ENCODE measurements at places on chromosomes 3 and 15. TPM values are rescaled to one million over a fixed set of nuclear protein-coding genes. Genes with fewer than 3 reads are reported as not detected.

DNA sequence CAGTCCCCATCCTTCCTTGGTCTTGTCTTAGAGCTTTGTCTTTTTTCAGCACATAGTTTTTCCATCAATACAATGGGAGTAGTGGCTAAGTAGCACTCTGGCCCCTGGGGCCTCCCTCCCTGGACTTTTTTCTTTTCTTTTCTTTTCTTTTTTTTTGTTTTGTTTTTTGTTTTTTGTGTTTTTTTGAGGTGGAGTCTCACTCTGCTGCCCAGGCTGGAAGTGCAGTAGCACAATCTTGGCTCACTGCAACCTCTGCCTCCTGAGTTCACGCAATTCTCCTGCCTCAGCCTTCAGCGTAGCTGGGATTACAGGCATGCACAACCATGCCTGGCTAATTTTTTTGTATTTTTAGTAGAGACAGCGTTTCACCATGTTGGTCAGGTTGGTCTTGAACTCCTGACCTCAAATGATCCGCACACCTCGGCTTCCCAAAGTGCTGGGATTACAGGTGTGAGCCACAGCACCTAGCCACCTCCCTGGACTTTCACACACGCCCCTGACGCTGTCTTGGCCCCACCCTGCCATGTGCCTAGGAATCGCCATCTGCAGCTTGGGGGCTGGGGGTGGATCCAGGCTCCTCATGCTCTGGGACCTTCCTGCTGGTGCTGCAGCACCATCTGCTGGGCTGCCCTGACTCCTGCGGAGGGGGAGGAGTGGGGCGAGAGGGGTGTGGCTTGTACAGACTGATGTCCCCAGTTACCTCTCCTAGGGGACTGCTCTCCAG lies 2.8 kb downstream of the C15orf39 start:
- DNase-seq: peak; percentile 96

Gene LSMEM2
- total RNA-seq: not detected

DNA sequence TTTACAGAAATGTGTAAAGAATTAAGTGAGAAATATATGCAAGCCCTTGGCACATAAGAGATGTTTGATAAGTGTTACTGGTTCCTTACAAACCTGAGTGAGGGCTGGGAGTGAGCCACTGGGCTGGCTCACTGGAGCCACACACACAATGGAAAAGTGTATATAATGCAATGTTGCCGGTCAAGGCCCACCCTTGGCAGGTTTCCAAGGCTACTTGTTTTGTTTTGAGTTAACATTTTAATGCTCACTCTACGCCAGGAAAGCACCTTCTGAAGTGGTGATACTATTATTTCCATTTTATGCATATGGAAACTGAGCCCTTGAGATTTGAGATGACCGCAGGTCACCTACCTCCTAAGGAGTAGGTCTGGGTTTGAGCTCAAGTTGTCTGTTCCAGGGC lies 71.8 kb upstream of the FHIT start:
- no peak for DNase-seq

- no peak for DNase-seq
Observed at GRCh38 chr3:79871656-79872055, 103.9 kb upstream of the ROBO1 start.

DNA sequence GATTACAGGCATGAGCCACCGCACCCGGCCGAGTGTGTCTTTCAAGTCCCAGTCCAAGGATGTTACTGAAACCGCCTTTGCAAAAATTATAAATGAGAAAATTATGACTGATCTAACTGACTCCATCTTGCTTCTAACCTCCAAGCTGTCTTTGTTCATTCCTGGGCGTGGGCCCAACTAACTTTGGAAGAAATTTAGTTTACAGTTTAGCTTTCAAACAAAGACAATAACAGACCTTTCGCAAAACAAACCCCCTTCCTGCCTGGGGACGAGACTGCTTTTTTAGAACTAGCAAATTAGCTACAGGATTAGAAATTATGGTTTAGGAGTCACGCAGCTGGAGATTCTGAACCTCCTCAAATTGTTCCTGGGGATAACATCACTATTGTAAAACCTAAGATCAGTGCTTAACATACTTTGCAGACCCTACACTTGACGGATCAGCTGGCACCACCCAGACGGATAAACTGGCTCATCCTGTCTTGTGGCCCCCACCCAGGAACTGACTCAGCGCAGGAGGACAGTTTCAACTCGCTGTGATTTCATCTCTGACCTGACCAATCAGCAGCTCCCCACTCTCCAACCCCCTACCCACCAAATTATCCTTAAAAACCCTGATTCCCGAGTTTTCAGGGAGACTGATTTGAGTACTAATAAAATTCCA lies 23.8 kb downstream of the NANOGP8 start:
- no peak for DNase-seq

DNA sequence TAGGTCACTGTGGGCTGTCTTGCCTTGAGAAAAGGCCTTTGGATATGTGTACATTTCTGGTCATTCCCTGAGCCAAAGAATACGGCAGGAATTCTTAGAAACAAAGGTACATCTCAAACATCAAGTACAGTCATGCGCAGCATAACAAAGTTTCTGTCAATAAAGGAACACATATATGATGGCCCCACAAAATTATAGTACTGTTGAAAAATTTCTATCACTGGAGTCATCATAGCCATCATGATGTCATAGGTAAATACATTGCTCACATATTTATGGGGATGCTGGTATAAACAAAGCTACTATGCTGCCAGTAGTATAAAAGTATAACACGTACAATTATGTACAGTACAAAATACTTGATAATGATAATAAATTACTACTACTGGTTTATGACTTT lies 38.9 kb upstream of the NECTIN3 start:
- no peak for DNase-seq

Gene NTRK3
- 3.2 TPM for total RNA-seq

DNA sequence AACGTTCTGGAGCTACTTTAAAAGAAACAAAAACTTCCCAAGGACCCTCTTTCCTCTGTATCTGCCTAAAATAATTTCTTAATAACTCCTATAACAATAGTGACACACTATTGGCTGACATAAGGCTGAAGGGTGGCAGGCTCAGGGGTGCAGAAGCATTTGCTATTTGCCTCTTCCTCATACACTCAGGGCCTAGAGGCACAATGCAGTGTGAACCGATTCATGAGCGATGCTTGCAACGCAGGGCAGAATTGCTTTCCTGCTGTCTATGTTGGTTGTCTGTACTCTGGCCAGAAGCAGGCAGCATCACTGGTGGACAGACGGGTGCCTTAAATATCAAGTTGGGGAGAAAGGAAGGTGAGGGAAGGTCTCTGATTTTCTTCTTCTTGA lies 157.4 kb downstream of the AGBL1 start:
- no peak for DNase-seq

Gene EPHA3
- 32.9 TPM for total RNA-seq

Gene LRRC2
- total RNA-seq: 32.6 TPM

Gene GCNT3
- total RNA-seq: not detected

- no peak for DNase-seq
Observed at GRCh38 chr3:81277853-81278252, 483.6 kb downstream of the GBE1 start.

- peak; percentile 53 for DNase-seq
Observed at GRCh38 chr15:91055548-91056331, 33.3 kb upstream of the VPS33B start.

DNA sequence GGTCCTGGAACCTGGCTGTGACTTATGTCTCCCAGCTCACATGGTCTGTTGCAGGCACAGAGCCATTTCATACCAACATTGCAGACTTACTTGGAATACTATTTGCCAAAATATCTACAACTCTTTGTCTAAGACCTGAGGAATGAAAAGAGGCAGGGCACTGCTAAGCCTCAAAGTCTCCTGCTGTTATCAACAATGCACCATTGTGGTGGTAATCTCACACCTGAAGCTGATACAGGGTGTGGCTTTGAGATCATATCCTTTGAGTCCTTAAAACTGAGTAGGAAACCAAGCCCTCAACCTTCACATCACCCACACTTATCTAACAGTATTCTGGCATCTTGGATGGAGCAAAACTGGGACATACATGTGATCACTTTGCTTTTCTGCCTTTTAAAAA lies 782.0 kb downstream of the EPHA3 start:
- DNase-seq: no peak

Gene CYP8B1
- total RNA-seq: not detected

Gene MORC1
- total RNA-seq: not detected

GRCh38 chr3:193945143-193945542 lies 190.8 kb upstream of the HES1 start:
- no peak for DNase-seq

Gene HTR3E
- not detected for total RNA-seq

DNA sequence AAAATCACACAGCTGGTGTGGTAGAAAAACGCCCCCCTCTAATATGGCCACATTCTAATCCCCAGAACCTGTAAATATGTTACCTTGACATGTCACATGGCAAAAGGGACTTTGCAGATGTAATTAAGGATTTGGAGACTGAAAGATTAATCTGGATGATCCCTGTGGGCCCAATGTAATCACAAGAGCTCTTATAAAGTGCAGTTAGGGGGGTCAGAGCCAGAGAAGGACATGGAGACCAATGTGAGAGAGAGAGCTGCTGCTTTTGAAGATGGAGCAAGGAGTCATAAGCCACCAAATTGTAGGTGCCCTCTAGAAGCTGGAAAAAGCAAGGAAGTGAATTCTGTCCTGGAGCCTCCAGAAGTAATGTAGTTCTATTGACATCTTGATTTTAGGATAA lies 152.6 kb downstream of the PEX5L start:
- no peak for DNase-seq

DNA sequence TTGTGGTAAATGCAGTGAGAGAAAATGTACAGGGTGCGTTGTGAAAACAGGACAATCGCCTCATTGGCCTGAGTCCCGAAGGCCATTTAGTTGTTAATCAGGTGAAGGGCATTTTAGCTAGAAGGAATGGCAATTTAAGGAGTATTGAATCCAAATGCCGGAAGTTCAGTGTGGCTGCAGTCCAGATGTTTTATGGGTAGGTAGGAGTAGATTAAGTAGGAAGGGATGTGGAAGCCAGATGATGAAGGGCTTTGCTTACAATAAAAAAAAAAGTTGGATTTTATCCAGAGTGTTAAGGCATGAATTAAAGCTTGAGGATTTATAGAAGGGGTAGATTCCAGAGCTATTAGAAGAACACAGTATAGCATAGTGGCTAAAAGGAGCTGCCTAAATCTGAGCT lies 572.7 kb downstream of the NLGN1 start:
- no peak for DNase-seq

Gene GOLGA8O
- total RNA-seq: 11.7 TPM

DNA sequence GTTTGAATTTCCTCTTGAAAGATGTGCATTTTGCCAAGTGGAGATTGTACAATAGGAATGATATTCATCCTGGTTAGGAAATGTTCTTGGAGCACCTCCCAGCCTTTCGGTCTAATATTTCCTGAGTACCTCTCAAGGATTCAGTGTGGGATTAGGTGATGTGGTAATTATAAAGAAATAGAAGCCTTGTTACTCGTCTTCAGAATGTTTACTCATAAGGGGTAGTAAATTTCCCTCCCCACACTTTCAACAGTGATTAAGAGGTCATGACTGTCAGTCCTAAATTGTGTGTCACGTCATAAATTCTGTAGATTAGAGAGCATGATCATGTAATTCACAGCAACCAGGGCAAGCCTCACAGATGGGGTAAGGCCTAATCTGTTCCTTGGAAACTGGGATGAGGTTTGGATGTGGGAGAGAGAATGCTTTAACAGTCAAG lies 633.1 kb upstream of the TBL1XR1 start:
- DNase-seq: no peak

DNA sequence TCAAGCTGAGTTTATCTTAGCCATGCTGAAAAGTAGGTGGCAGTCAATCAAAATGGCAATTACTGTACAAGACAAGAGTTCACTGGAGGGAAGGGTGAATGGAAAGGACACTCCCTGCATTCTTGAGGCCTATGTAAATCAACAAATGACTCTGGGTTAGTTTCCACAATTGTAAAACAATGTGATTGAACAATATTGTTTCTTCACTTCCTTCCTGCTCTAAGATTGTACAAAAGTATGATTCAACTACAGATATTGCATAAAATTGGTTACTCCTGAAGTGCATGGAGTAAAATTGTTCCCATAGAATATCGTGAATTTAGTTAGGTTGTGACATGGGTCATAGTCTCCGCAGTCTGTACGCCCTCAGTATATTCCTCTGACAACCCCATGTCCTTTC lies 277.6 kb downstream of the LPP start:
- DNase-seq: no peak

All from thyroid gland (tissue), 4 donors.